ENCODE measurements at places on chromosomes 12 and 14.

DNA sequence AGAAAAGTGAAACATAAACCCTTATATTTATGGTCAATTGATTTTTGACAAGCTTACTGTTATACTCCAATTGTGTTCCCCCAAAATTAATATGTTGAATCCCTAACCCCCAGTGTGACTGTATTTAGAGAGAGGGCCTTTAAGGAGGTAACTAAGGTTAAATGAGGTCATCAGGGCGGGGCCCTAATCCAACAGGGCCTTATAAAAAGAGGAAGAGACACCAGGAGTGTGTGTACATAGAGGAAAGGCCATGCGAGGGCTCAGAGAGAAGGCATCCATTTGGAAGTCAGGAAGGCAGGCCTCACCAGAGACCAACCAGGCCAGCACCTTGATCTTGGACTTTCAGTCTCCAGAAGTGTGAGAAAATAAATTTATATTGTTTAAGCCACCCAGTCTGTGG lies 6.5 kb upstream of the VTI1B start:
- DNase-seq: no peak

GRCh38 chr14:50402965-50403364 lies 6.3 kb upstream of the CDKL1 start:
- DNase-seq: no peak

- DNase-seq: no peak
These were observed 10.6 kb downstream of the MYO1H start for GRCh38 chr12:109358154-109358869.

DNA sequence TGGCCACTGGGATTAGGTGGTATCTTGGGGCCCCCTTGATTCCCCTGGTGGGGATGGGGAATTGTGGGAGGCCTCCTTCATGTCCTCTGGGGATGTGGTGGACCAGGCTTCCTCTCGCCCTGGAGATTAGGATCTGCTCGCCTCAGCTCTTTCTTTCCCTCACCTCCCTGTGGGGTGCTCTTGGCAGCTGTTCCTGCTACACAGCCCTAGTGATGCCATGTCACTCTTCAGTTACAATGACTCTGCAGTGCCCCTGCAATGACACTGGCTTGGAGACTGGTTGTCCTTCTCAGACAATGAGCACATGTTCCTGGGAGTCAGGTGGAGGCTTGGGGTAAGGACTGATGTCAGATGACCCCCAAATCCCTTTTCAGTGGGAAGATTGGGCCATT lies 83.9 kb downstream of the ADCK1 start:
- DNase-seq: no peak

- no peak for DNase-seq
These were observed 38.9 kb upstream of the FUT8 start for GRCh38 chr14:65373671-65374039.

DNA sequence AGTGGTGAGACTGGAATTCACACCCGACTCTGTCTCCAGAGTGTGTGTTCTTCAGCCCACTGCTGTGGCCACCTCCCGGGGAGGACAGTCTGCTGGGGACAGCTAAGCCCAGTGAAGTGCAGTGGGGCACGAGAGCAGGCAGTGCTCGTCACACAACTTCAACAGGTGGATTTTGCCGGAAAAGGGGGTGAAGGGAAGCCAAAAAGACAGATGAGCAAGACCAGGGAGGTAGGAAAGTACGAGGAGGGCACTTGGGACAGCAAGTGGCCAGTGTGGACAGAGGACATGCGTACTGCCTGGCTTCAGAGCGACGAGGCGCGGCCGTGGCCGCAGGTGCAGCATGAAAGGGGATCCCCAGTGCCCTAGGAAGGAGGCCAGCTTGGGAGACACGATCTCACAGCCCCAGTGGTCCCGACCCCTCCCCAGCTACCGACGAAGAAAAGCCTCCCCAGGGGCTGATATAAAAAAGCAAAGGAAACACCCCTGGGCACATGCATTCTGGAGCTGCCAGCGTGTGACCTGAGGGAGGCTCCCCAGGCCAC lies 96.1 kb downstream of the FBXL14 start:
- no peak for DNase-seq

DNA sequence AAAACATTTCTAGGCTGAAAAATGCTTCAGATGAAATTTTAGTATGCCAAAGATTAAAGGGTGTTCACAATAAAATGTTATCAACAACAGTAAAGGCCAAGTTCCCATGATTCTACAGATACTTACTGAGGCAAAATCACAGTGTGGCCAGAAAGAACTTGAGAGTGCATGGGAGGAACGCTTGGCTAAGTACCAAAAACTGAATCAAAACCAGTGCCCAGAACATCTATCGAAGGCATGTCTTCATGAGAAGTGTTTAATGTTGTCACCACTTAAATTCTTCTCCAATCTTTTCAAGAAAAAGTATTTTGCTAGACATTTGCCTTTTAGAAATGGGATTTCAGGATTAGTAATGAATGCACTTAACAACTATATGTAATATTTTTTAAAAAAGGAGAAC lies 41.5 kb downstream of the KIF21A start:
- DNase-seq: no peak

DNA sequence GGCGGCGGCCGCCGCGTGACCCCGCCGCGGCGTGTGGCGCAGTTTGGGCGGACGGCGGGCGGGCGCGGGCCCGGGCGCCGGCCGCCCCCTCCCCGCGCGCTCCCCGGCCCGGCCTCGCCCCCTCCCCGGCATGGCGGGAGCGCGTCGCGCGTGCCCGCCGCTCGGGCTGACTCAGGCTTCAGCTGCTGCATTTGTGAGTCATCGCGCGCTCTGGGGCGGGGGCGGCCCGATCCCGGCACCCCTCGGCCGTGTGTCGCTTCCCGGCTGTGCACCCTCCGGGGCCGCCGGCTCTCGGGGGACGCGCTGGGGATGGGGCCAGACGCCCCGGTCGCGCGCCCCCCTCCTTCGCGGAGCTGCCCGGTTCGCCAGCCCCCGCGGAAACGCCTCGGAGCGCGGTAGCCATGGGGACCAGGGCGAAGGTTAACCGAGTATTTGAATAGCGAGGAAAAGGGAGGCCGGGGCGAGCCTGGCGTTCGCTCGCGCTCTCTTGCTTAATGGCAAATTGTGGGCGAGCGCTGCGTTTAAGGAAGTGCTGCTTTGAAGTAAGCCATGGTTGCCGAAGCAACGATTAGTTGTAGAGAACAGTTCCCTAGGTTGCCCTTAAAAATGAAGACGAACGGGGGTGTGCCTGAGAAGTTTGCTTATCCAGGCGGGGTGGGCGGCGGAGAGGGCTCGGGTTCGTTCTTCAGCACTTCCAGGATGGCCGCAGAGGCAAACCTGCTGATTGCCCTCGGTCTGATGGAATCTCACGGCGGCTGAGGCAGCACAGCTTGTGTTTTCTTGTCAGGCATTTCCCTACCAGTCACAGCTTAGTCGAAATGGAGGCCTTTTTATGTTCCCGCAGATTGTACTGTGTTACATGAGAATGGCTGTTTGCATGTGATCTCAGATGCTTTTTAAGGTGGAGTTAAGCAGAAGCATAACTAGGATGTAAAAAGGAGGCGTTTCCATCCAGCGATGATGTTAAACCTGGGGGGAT lies 896 bp downstream of the EIF5 start:
- DNase-seq: peak; percentile 82

DNA sequence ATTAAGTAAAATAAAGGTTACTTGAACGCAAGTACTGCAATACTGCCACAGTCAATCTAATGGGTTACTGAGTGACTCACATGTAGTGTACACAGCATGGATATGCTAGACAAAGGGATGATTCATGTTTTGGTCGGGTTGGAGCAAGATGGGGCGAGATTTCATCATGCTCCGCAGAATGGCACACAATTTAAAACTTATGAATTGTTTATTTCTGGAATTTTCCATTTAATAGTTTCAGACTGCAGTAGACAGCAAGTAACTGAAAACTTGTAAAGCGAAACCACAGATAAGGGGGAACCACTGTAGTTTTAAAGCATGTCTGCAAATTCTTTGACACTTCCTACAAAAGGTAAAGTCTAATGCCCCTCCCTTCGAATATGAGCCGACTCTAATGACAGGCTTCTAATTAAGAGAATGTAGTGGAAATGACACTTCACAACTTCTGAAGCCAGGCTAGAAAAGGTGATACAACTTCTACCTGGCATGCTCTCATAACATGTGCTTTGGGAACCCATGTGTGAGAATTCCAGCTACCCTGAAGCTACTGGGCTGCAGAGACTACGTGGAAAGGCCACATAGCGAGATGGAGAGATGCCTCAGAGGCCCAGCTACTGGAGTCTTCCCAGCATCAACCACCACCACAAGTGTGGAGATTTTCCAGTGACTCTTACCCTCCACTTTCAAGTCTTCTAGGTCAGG lies 13.9 kb upstream of the TCP11L2 start:
- no peak for DNase-seq

GRCh38 chr14:73457924-73458182 lies 493 bp downstream of the NUMB start:
- DNase-seq: no peak

GRCh38 chr12:77058740-77059139 lies 6.6 kb downstream of the E2F7 start:
- DNase-seq: no peak

GRCh38 chr14:53380052-53380866 lies 227.1 kb upstream of the DDHD1 start:
- no peak for DNase-seq

DNA sequence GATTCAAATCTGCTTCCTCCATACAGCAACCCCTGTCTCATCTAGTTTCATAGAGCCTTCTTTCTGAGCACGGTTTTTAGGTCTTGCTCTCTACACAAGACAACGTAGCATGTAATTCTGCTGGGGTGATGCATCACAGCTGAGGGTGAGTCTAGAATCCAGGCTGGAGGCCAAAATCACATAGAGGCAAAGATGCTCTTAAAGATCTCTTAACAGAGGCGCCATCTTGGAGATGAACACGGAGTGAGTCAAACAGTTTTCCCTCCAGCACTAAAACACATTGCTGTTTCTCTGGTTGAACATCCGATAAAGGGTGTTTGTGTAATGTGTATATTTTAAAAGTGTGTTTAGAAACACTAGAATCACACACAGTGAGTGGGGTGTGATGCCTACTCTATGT lies 78.9 kb downstream of the NOS1 start:
- DNase-seq: no peak

DNA sequence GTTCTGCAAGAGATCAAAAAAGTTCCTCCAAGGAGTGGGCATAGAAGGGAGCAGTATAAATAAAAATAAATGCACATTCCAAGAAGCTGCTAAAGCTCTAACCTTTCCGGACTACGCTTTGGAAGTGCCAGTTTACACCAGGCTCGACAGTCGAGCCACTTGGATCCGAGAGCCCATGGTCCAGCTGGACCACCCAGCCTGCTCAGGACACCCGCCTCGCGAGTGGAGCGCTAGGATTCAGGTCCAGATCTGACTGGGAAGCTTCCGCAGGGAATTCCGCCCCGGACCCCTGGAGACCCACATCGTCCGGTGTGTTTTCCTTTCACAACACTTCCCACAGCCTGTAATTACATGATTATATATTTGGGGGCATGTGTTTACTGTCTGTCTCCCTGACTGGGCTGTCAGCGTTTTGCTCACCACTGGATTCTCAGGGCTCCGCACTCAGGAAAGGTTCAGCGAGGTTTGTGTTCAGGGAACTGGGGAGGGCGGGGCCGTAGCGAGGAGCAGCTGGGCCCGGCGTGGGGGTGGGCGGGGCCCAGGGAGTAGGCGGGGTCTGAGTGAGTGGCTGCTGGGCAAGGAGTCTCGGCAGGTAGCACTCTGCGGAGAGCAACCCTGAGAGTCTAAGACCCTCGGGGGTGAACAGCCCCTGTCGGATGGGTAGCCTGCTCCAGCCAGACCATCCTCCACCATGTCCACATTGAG lies 52.3 kb upstream of the TMEM263 start:
- peak; percentile 67 for DNase-seq

- no peak for DNase-seq
These were observed 43.2 kb upstream of the GRIN2B start for GRCh38 chr12:14024591-14024990.

DNA sequence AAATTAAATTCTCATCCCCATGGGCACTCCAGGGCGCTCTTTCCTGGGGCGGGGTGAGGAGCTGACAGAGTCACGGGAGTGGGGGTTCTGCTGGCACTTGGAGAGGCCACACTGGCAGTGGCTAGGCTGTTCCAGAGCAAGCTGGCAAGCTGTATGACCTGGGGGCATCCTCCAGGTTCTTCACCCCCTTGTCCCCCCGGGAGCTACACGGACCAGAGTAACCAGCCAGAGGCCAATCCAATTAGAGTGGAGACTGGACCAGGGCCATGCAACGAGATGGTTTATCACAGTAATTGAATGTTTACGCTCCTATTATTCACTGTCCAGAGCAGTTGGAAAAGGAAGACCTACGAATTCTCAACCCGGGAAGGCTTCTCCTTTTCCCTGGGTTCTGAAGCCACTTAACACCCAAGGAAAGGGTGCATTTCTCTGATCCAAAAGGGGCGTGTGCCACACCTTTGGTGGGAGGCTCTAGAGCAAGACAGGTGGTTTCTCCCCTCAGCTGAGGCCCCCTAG lies 43.8 kb upstream of the PNMA1 start:
- DNase-seq: no peak

DNA sequence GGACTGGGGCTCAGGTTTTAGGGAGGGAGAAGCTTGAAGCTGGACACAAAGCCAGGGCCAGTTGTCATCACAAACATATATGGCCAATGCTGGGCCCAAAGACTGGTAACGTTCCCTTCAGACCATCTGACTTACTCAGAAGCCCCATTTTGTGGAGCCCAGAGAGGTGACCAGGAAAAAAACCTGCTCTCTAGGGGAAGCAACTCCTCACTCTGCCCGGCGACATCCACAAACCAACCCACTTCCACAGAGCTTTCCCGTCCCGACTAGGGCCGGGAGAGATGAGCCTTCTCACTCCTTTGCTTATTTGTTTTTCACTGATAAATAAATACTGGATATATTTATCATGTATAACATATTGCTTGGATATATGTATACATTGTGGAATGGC lies 180.9 kb upstream of the RTL1 start:
- no peak for DNase-seq

GRCh38 chr14:63759456-63759855 lies 31.6 kb upstream of the SGPP1 start:
- DNase-seq: peak; percentile 42

DNA sequence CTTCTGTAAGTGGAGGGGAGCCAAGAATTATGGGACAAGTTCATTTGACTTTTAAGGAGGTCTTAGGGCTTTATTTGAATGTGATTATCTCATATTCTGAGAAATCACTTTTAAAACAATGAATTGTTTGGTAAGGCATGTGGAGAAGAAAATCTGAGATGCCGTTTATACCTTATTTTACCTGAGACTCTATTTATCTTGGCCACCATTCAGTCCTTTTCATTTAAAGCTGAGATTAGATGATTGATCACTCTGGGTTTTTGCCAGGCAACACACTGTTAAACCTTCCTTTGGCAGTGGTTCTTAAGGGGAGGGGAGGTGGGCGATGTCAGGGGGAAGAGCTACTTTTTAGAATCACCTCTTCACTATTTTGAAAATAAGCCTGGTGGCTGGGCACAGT lies 11.4 kb downstream of the CAND1 start:
- no peak for DNase-seq
